Mucosa of descending colon (tissue), 3 donors: ENCODE measurements at places on chromosomes 3 and 15.
A peak's percentile ranks its signal among the peaks of the same experiment; 100 is the strongest.

- no peak for DNase-seq
These were observed 55.5 kb upstream of the PLXNA1 start for GRCh38 chr3:126927401-126927750.

DNA sequence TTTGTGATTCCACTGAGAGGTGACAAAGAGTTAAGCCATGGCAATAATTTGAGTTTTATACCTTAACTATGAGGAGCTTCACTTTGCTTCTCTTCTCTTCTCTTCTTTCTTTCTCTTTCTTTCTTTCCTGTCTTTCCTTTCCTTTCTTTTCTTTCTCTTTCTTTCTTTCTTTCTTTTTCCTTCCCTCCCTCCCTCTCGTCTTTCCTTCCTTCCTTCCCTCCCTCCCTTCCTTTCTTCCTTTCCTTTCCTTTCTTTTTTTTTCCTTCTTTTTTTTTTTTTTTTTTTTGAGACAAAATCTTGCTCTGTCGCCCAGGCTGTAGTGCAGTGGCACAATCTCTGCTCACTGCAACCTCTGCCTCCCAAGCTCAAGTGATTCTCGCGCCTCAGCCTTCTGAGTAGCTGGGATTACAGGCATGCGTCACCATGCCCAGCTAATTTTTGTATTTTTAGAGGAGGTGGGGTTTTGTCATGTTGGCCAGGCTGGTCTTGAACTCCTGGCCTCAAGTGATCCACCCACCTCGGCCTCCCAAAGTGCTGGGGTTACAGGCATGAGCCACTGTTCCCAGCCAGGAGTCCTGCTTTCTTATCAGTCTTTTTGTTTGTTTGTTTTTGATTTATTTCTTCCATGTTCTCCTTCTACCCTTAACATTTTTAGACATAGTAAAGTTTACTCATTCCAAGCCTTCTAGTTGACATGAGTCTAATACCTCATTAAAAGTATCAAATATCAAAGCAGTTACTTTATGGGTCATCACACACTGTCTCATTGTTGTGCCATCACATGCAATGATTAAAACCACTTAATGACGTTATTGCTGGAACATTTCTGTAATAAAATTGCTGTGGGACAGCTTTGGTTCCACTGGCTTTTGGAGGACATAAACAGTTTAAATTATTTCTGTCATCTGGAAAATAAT is 29.9 kb downstream of the SLC49A4 start:
- no peak for DNase-seq

DNA sequence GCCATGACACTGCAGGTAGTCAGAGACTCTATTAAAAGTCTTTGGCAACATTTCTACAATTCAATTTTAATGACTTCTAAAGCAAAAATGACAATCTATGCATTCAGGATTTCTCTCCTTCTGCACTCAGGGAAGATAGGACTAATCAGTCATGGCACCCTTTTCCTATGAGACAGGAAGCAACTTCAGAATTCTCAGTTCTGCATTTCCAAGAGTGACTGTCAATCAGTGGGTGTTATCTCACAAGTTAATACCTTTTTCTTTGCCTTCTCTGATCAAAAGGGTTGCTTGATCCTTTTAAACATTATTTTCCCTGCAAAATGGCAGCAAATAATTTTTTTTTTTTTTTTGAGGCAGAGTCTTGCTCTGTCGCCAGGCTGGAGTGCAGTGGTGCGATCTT is 7.8 kb upstream of the ICE2 start:
- no peak for DNase-seq

DNA sequence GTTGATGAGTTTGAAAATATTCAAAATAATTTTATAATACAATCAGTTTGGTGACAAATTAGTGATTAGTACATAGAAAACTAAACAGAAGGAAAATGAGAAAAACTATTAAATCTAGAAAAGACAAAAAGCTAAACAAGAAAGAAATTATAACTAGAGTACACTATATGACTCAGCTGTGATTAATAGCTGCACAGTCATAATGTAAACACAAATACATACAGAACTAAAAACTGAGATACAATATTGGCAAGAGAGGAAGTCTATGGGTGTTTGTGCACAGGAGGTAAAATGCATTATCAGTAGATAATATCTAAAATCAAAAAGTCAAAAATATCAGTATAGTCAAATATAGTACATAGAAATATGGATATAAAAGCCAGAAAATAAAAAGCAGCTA is 80.7 kb upstream of the PCSK6 start:
- no peak for DNase-seq

GRCh38 chr15:33608714-33609113 is 297.9 kb downstream of the RYR3 start:
- no peak for DNase-seq

- DNase-seq, result no peak
These were observed 45.4 kb downstream of the TM4SF4 start for GRCh38 chr3:149519912-149520311.

DNA sequence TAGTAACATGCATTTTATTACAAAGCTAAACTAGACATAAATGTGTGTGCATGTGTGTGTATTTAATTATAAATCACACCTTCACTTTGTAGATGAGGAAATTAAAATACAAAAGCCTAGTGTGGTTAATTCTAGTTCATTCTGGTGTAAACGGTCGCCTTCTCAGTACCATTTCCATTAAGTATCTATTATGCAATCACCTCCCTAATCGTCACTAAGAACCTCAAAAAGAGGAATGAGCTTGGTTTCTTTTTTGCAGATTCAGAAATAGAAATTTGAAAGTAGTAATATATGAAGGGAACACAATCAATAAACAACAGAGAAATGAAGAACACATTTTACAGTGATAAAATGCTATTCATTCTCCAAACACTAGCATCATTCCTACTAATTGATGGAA is 233.2 kb downstream of the ZBBX start:
- no peak for DNase-seq

- no peak for DNase-seq
These were observed 644 bp upstream of the MASP1 start for GRCh38 chr3:187292181-187292580.

GRCh38 chr3:156657862-156658731 is 16.3 kb upstream of the TIPARP start:
- DNase-seq, result peak; percentile 83

DNA sequence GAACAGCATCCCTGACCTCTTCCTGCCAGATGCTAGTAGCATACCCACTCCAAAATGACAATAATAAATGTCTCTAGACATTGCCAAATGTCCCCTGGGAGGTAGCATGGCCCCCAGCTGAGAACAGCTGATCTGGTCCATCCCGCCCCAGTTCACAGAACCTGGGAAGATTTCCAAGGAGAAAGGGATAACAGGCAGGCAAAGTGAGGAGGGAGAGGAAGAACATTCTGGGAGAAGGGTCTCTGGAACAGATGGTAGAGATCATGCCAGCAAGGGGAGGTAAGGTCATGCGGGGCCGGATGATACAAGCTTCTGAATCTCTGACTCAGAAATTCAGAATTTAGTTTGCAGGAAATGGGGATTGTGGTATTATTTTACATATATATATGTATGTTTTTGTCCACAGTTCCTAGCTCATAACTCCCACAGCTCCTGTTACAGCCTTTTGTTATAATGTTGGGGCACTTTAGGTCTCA is 192.7 kb downstream of the SUCLG2 start:
- no peak for DNase-seq

DNA sequence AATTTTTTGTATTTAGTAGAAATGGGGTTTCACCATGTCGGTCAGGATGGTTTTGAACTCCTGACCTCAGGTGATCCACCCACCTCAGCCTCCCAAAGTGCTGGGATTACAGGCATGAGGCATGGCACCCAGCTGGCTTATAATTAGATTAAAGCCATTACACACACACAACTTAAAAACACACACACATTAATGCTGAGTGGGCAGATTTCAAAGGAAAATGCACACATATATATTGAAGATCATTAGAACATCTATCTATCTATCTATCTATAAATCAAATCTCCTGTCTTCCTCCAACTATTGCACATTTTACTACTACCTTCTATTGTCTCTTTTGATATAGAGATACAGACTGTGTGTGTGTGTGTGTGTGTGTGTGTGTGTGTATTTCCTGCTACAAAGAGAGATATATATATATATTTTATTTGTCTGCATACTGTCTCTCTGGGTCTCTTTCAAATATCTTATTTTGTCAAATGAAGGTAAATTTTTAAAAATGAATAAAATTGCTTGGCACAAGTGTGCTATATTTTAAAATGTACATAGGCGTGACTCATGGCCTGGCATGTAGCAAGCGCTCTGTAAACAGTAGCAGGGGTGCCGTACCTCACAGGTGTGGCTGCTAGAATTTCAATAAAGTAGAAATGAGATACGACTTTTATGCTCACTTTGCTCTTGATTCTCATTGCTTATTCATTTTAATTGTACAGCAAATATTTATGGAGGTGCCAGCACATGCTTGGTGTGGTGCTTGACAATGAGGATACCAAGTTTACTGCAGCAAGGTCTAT is 655.8 kb downstream of the AGBL1 start:
- DNase-seq, result no peak

GRCh38 chr3:40427045-40427669 is 30.0 kb upstream of the RPL14 start:
- no peak for DNase-seq

GRCh38 chr15:45341790-45342189 is 36.6 kb downstream of the GATM start:
- no peak for DNase-seq

- DNase-seq, result no peak
These were observed 205.6 kb downstream of the IL20RB start for GRCh38 chr3:137163241-137163871.

DNA sequence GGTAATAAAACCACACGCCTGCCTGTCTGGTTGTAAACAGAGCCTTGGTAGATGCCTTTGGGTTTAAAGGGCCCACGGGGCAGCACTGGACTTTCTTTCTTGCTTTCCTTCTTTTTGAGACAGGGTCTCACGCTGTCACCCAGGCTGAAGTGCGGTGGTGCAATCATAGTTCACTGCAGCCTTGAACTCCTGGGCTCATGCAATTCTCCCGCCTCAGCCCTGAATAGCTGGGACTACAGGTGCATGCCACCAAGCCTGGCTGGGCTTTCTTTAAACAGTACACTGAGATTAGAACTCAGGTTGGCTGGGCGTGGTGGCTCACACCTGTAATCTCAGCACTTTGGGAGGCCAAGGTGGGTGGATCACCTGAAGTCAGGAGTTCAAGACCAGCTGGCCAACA is 42.2 kb downstream of the POC1A start:
- peak; percentile 1 for DNase-seq

- DNase-seq, result no peak
These were observed 167.1 kb downstream of the MECOM start for GRCh38 chr3:169496402-169496801.

DNA sequence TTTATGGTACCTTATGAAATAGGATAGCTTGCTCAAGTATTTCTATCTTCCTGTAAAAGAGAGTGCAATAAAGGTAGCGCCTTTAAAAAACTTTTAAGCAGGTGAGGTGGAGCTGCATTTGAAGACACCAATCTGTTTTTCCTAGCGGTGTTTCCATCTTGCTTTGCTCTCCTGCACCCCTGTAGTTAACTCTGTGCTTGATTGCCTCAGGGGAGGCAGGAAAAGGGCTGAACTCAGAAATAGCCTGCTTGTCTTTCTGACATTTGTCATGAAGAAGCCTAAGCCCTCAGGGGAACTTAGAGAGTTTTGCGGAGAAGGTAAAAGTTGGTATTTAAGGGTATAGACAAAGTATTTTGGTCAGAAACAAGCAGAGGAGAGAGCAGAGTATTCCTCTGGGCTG is 63.0 kb upstream of the TPRG1 start:
- DNase-seq, result no peak

- DNase-seq, result no peak
These were observed 86.6 kb downstream of the NR2F2 start for GRCh38 chr15:96416934-96417759.

- DNase-seq, result peak; percentile 25
These were observed 627 bp downstream of the NT5DC2 start for GRCh38 chr3:52532838-52533622.

GRCh38 chr3:107985496-107985895 is 105.3 kb downstream of the CD47 start:
- no peak for DNase-seq

DNA sequence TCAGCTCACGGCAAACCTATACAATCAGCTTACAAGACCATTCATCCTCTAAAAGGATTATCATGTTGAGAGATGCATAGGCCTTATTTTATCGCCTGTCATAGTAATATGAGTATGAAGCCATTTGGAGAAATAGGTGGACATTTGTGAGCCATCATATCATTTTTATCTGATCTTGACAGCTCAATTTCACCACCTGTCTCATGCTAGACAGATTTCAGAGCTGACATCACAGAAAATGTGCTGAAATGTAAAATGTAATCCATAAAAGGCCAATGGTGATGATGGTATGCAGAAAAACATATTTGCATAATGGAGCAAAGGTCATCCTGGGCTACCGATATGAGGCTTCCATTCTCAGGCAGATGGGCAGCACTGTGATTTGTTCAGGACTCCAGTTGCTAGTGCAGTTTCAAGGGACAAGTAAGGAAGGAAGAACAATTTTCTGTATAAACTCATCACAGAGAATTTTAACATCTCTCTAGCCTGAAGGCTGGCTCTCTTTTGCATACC is 221.5 kb downstream of the ULK4 start:
- no peak for DNase-seq
